ENCODE measurements at places on chromosomes 5 and 9. TPM values are rescaled to one million over a fixed set of nuclear protein-coding genes. Genes with fewer than 3 reads are reported as not detected.

KCNMB1 gene
- under 0.01 TPM for total RNA-seq

F2RL1 gene
- 5.3 TPM for total RNA-seq

SCGB3A2 gene
- not detected for total RNA-seq

INSL4 gene
- not detected for total RNA-seq

ADCY2 gene
- total RNA-seq, result under 0.01 TPM

EQTN gene
- total RNA-seq, result not detected

PCDHB14 gene
- 2.7 TPM for total RNA-seq

ACOT12 gene
- not detected for total RNA-seq

PAX5 gene
- total RNA-seq, result not detected

ZNF300 gene
- total RNA-seq, result 6.5 TPM

IL33 gene
- under 0.01 TPM for total RNA-seq

OTULINL gene
- 0.36 TPM for total RNA-seq
